T-helper 2 cell (primary cell): ENCODE measurements at places on chromosomes 1 and 21.

DNA sequence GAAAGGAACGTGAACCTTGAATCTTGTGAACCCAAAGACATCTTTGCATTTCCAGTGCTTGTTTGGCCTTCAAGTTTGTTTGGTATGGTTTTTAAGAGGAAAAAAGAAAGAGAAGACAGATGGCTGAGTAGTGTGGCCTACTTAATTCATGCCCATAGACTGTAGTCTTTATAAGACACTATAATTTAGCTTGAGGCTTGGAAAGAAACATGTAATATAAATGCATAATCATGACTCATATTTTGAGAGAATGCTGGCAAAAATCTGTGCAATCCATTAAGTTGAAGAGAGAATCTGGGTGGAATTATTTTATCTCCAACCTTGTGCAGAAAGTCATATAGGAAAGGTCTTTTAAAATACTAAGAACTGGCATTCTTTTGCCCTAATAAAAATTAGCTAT is 179.3 kb downstream of the SIPA1L2 start:
- no peak for DNase-seq

GRCh38 chr1:241213139-241213538 is 143.9 kb downstream of the RGS7 start:
- no peak for DNase-seq

- DNase-seq = no peak
Measured at GRCh38 chr1:226425431-226426031, 17.6 kb upstream of the PARP1 start.

GRCh38 chr21:44949779-44950198 is 10.0 kb downstream of the SLX9 start:
- peak; percentile 74 for DNase-seq

DNA sequence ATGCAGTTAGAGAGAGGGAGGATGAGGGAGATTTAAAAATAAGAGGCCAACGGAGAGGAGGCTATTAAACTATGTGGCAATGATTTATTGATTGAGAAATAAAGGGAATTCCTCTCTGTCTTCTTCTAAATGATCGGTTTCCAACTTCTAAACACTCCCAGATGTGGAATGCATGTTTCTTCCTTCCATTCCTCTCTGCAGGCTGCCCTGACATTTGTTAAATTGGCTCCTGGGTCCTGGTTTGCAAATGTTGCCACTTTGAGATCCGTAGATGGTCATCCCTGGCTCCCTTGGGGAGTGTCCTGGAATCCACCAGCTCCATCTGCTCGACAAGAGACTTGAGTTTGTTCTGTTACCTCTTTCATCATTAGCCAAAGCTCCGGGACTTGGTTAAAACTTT is 10.3 kb upstream of the C1orf198 start:
- no peak for DNase-seq
